Stromal cell of bone marrow (primary cell): ENCODE measurements at places on chromosomes 11 and 22.

DNA sequence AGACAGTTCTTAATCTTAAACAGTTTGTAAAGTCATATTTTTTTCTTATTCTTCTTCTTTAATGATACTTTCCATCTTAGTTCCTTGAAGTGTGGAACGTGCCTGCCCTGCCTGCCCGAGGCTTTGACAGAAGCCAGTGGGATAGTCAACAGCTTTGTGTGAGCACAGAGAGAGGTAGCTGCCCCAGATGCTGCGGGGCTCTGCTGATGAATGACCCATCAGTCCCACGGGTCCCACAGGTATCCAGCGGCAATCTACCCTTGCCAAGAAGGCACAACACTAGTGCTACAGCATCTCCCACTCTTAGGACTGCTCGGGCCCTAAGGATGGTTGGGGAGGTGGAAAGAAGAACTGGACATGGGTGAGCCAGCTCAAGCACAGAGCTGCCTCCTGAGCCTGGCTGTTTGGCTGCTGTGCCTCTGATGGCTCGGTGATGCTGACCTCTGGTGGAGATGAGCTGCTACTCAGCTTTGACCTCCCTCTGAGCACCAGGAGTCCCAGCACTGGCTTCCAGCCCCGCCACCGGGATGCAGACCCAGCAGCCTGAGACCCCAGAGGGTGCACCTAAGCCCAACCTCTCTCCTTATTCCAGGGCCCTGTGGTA is 11.8 kb upstream of the APLNR start:
- DNase-seq: peak; percentile 63

- no peak for DNase-seq
Measured at GRCh38 chr22:39095971-39096370, 1.1 kb upstream of the APOBEC3H start.

DNA sequence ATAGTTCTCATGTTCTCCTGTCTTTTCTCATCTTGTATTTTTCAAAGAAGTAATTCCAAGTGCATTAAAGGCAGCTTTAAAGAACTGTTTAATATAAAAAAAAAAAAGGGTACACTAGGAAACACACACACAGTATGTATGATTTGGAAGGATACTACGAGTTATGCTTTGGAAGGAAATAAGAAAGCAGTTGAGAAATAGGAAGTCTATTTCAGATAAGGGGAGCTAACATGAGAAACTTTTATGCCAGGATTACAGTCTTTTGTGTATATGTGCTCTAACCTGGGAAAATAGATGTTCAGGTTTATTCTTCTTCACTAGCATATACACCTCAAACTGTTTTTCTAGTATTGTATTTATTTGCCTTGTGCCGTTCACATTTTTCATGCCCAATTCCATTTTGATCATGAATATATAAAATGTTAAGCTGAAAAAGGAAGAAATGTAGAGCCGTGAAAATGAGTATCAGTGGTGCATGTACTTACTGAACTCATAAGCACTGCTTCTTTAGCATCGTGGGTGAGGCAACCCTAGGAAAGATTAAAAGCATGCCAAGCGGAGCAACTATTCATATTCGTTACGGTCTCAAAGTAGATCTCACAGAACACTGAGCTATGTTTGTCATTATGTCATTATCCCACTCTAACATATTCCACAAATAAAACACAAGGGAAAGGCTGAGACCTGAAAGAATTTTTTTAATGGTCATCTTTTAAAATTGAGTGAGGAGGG is 59.6 kb downstream of the GUCY1A2 start:
- DNase-seq: no peak

DNA sequence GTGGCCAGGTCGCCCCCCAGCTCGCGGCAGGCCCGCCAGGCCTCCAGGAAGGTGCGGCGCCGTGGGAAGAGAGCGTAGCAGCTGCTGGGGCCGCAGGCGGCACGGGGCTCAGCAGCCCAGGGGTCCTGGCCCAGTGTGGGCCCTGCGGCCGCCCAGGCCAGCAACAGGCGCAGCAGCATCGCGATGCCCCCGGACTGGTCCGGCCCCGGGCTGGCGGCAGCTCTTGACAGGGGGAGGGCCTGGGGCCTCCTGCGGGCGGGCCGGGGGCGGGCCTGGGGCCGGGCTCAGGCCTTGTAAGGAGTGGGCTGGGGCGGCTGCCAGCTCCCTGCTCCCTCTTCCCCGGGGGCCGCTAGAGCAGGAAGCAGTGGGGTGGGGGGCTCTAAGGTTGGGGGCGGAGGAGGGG is at the start of gene CD248:
TSS of gene CD248 (minus strand) at position 196 of the 403 bp plus-strand sequence. CDS start at position 179, 17 bp downstream.
- DNase-seq: peak; percentile 67

- no peak for DNase-seq
Measured at GRCh38 chr11:125005491-125005890, 51.5 kb downstream of the CCDC15 start.

GRCh38 chr11:36073411-36074203 is 129.7 kb downstream of the LDLRAD3 start:
- DNase-seq: no peak

DNA sequence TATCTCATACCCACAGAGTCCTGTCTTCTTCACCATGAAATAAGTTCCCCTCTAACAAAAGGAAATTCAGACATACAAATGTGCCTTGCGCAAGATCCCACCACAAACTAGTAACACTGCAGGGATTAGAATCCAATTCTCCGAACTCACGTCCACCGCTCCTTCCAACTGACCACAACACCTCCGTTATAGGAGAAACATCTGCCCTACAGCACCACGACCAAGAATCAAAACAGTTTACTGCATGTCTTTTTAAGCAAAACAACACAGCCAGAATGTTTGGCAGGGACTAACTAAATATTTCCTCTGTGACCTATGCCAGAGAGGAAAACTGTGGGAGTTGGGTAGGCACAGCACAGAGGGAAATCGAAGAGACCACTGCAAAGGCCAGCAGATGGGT is 72.7 kb upstream of the AKIP1 start:
- no peak for DNase-seq
